ENCODE measurements at places on chromosomes 13 and 19.

DNA sequence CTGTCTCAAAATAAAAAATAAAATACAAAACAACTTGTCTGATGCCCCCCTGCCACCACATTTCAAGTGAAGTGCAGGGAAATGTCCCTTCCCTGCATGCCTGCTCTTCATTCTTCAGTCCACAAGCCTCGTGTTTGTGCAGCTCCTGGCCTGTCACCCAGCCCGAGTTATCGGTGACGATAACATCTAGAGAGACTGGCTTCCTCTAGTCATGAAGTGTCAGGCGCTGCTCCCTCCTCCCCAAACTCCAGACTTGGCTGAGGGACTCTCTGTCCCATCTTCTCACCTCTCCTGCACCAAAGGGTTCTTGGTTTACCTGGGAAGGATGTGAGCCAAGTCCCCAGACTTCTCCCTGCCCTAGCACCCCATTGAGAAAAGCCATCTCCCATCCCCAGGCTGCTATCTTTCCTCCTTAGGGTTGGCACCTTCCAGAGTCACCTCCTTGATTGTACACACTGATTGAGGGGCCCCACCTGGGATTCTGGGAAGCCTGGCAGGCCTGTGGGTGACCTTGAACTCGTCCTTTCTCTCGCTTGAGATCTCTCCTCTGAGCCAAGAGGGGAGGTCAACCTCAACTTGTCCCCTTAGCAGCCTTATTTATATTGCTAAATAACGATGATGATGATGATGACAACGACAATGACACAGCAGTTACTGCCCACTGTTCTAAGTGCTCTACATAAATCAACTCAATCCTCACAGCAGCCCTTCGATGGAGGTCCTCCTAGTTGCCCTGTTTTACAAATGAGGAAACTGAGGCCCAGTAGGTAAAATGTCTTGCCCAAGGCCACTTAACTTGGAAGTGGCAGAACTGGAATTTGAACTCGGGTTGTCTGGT lies 13.1 kb upstream of the PLAUR start:
- no peak for DNase-seq

GRCh38 chr19:33390101-33390907 lies 16.8 kb downstream of the CEBPG start:
- no peak for DNase-seq

- no peak for DNase-seq
Measured at GRCh38 chr13:53042877-53043276, 14.3 kb downstream of the OLFM4 start.

- DNase-seq: no peak
Measured at GRCh38 chr13:103694033-103694432, 627.8 kb upstream of the SLC10A2 start.

DNA sequence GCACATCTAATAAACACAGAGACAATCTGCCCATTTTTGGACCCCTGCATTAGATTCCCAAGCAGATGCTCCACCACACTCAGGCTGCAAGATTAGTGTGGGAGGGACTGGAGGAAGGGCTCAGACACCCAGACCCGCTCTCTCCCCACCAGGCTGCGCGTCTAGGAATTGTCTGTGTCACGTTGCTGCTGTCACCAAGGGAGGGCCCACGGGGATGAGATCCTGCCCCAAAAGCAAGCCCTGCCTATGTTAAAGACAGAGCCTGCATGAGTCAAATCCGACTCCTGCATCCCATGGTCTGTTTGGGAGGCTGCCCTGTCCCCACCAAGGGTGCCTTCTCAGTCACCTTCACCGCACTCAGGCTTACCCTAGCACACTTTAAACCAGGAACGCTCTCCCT lies 114.4 kb upstream of the ZNF507 start:
- no peak for DNase-seq

GRCh38 chr13:20358022-20358421 lies 125.9 kb upstream of the GJB6 start:
- DNase-seq: no peak

DNA sequence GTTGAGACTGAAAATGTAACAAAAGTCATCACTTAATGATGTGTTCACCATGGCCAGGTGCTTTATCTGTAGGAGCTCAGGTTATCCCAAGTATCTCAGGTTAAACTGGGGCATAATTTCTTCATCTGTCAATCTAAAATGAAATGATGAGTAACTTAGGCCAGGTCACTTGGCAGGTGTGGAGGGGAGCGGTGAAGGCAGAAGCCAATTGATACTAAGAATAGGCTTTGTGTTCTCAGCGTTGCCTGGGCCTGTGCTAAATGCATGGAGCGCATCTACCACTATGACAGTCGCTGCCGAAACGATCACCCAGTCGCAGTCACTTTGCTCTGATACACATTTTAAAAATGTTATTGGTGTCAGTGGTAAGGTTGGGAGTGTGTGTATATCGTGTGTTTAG lies 91.6 kb downstream of the FGF9 start:
- DNase-seq: no peak

- DNase-seq: no peak
Measured at GRCh38 chr13:111117961-111118360, 2.9 kb downstream of the ARHGEF7 start.

DNA sequence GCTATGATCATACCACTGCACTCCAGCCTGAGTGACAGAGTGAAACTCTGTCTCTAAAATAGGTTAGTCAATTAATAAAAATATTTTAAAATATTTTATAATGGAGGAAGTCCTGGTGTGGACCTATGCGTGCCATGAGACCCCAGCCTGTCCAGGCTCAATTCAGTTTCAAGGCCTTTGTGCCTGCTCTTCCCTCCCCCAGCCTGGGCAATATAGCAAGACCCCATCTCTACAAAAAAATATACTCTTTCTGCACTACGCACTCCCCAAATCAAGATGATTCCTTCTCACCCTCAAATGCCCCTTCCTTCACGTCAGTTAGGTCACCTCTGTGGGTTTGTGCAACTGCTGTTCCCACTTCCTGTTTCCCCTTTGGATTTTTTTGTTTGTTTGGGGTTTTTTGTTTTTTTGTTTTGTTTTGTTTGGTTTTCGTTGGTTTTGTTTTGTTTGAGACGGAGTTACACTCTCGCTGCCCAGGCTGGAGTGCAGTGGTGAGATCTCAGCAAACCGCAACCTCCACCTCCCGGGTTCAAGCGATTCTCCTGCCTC lies 1.4 kb upstream of the HSH2D start:
- no peak for DNase-seq

DNA sequence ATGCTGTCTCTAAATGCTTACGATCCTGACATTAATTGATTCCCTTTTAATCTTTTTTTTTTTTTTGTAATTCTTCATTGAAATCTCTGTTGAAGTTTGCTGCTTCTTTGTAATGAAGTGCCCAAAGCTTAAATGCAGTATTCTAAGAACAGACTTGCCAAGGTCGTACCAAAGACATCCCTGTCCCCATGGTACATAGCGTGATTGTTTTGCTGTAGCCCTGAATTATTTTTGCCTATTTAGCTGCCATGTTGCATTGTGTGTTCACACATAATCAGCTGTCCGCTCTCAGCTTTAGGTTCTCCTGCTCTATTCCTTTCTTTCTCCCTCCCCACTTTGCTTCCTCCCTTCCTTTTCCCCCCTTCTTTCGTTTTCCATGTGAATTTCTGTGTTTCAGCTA lies 21.1 kb downstream of the FGF9 start:
- no peak for DNase-seq

DNA sequence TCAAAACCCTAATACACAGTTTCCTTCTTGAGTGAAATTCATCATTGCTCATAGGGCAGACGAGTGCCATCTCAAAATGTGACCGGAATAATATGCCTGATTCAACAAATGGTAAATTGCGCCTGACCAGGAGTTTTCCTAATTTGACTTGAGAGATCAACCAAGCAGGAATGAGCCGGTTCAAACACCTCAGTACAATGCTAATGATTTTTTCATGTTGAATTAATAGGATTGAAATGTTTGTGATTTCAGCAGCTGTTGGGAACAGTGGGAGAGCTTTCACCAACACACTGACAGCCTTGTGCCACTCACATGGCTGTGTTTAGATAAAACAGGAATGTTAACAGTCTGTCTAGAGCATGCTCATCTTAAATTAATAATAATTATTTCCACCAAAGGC lies 484.8 kb downstream of the PCDH9 start:
- DNase-seq: no peak

GRCh38 chr13:89755729-89756492 lies 1591.6 kb upstream of the MIR17HG start:
- DNase-seq: no peak

GRCh38 chr13:49319551-49319950 lies 71.8 kb downstream of the CDADC1 start:
- peak; percentile 74 for DNase-seq

DNA sequence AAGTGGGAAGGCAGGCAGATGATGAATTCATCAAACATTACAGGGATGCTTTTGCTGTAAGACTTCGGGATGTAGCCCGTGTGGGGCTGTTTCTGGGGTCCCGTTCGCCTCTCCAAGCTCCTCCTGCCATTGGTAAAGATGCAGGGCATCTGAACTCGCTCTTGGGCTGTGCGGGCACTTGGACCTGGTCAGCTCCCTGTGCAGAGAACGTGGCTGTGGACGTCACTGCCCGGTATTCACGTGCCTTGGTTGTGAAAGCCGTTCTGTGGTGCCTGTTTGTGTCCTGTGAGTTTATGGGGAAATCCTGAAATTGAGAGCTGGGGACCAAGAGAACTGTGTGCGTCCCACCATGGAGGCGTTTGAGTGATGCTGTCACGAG lies 5.4 kb downstream of the TFDP1 start:
- no peak for DNase-seq

GRCh38 chr19:13011653-13012389 lies 16.5 kb downstream of the NFIX start:
- DNase-seq: no peak

DNA sequence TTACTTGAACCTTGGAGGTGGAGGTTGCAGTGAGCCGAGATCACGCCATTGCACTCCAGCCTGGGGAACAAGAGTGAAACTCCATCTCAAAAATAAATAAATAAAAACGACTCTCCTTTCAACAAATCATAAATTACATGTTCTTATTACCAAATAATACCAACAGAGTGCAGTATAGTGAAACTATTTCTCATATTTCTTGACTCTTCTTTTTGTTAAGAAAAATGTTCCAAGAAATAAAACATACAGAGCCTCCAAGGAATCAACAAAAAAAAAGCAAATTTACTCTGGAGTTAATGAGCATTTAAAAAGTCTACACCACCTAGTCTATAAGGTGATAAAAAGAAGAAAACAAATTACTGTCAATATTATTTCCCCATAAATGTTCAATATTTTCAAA lies 188.8 kb downstream of the KLF12 start:
- no peak for DNase-seq

GRCh38 chr13:82878536-82878935 lies 1003.7 kb downstream of the SLITRK1 start:
- DNase-seq: no peak

- DNase-seq: no peak
Measured at GRCh38 chr13:50613356-50613831, 230.1 kb downstream of the DLEU7 start.

- DNase-seq: no peak
Measured at GRCh38 chr13:26837102-26837501, 76.5 kb upstream of the GPR12 start.

- DNase-seq: peak; percentile 52
Measured at GRCh38 chr13:73849292-73849691, 284.9 kb downstream of the KLF12 start.

GRCh38 chr13:40657307-40657706 lies 9.1 kb downstream of the FOXO1 start:
- DNase-seq: no peak

GRCh38 chr19:48363810-48364597 lies at the start of the genes SYNGR4 and TMEM143:
SYNGR4 (plus strand) TSS chr19:48364367; CDS start chr19:48365843, 1,476 bp downstream.
TMEM143 (minus strand) TSS chr19:48363940; CDS start chr19:48363920, 20 bp downstream.
- DNase-seq: peak; percentile 99

- DNase-seq: peak; percentile 70
Measured at GRCh38 chr13:48595431-48596429, 58.0 kb upstream of the CYSLTR2 start.

- no peak for DNase-seq
Measured at GRCh38 chr19:43643326-43643725, 3.7 kb upstream of the CADM4 start.

- DNase-seq: no peak
Measured at GRCh38 chr19:43725468-43725867, 9.6 kb downstream of the IRGC start.

- peak; percentile 50 for DNase-seq
Measured at GRCh38 chr13:37475151-37475550, 123.4 kb downstream of the POSTN start.

DNA sequence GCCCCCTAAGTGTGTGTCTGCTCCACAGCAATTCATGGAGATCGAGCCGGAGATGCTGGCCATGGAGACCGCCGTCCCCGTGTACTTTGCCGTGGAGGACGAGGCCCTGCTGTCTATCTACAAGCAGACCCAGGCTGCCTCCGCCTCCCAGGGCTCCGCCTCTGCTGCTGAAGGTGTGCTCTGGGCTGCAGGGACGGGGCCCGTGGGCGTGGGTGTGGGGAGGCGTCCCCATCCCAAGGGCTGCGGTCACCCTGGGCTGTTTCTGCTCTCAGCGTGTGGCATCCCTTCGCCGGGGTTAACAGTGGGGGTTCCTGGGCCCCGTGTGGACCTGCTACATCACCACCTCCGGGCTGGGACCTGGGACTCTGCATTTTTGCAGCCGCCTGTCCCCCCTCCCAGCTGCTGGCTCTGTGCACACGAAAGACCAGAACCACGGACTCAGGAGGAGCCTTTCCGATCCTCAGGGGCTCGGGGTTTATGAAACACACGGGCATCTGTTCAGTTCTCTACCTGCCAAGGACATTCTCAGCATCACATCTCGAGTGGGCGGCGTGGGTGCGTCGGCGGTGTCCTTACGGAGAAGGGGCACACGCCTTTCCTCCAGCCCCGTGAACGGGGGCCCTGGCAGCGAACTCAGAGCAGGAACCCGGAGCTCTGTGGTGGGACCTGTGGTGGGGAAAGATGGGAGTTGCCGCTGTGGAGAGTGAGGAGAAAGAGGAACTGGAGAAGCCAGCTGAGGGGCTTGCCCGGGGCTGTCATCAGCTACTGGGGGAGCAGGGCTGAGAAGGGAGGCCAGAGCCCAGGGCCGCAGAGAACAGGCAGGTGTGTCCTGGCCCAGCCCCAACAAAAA lies 7.8 kb downstream of the NCLN start:
- DNase-seq: no peak

GRCh38 chr13:43390619-43391018 lies 367.2 kb downstream of the DNAJC15 start:
- no peak for DNase-seq

DNA sequence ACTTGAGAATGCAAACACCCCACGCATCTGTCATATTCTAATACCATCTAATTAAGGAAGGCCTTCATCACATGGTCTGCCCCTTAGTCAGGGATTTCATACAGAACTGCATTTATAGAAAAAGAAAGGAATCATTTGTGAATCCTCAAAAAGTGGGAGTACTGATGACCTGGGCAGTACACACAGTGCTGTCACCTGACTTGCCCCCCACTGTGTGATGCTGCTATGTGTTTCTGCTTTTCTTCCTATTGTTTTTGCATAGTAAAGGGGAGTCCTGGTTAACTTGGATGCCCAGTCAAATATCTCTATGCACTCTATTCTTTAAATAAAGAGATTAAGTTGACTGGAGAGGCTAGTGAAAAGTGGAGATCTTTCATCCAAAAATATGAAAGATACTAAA lies 1921.2 kb upstream of the PRR20A start:
- no peak for DNase-seq

DNA sequence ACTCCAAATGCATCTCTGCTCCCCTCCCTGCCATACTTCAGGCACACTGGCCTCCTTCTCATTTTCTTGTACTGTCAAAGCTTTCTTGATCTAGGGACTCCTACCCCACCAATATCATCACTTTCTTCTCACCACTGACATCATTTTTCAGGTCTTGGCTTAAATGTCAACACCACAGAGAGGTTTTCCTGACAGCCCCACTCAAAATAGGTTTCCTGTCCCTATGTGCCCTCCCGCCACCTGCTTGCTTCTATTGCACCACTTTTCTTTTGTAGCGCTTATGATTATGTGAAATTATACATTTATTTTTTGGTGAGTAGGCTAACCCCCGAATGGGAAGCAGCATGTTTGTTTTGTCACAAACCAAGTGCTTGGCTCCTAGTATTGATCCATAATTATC lies 164.6 kb downstream of the NDFIP2 start:
- no peak for DNase-seq
